Heart right ventricle (tissue), 16 donors: ENCODE measurements at places on chromosomes 4 and X.
A peak's percentile ranks its signal among the peaks of the same experiment; 100 is the strongest.

GRCh38 chr4:177671845-177672244 lies 229.6 kb upstream of the AGA start:
- no peak for DNase-seq

GRCh38 chr4:138202686-138203085 lies 39.5 kb downstream of the SLC7A11 start:
- no peak for DNase-seq

DNA sequence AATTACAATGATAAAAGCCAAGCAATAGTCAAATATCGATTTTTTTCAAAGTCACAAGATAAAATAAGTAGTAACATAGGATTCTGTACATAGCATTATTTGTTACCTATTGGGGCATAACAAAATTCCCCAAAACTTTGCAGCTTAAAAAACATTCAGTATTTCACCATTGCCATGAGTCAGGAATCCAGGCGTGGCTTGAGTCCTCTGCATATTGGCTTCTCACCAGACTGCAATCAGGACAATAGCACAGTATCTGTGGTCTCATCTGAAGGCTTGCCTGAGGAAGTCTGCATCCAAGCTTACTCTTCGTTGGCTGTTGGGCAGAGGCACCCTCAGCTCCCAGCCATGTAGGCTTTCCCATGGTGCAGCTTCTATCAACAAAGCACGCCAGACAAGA lies 6.2 kb upstream of the CTBP1 start:
- no peak for DNase-seq

DNA sequence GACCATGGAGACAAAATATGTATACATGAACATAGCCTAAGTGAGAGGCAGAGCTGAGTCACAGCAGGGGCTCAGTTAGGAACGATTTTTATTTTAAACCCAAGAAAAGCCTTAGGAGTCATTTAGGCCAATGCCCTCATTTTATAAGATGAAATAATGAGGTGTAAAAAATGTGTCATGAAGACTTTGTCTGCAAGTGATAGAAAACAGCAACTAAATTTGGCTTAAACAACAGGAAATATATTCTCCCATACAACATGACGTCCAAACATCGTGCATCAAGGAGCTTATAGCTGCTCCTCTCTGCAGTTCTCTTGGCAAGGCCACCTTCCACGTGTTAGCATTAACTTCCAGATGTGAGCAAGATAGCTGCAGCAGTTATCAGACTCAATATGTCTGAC lies 16.8 kb downstream of the SCFD2 start:
- DNase-seq, result no peak

GRCh38 chr4:26238426-26238777 lies 82.4 kb upstream of the RBPJ start:
- DNase-seq, result no peak

GRCh38 chr4:4759883-4760282 lies 99.6 kb upstream of the MSX1 start:
- no peak for DNase-seq

- no peak for DNase-seq
These were observed 189.8 kb upstream of the GALNT7 start for GRCh38 chr4:172978848-172979247.

DNA sequence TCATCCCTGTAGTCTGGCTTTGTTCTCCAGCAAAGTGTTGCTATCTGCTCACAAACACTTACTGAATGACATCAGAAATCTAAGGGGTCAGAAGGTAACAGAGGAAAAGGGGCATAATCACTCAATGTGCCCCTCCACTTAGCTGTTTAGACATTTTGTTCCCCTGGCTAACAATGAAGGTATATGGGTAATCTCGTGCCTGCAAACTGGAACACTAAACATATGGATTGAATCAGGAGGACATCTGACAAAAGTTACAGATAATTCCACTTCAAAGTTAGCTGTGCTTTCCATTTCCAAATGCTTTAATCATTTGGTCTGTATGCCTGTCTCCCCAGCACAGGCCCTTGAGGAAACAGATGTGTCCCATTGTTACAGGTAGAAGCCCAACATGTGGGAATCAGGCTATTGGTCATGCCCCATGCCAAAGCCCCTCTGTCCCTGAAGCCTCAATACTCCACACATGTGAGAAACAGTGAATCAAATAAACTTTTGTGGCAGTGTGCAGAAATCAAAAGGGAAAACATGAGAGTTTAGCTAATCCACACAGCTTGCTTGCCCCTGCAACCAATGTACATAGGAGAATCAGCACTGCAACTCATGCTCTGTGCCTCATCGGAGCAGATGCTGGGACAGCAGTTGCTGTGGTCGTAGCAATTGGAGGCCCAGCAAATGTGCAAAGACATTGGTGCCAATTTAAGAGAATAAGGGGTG lies 111.7 kb downstream of the RNF150 start:
- no peak for DNase-seq

- DNase-seq, result no peak
These were observed 154.2 kb downstream of the NHS start for GRCh38 chrX:17529151-17529745.

GRCh38 chr4:36269101-36269500 lies 12.3 kb upstream of the DTHD1 start:
- no peak for DNase-seq

DNA sequence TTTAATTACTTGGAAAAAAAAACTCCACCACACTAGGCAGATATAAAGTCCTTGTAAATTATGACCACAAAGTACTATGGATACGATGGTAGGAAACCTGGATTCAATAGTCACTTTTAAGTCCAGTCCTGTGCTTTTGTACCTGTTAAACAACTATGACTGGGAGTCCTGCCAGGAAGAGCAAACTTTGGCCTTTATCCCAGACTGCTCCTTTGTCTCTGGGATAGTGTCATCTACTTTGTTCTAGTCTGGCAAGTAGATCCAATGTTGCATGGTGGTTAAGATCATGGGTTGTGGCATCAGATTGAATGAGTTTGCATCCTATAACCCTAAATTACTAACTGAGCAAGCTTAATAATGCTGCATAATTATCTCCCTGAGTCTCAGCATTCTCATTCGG lies 175.3 kb upstream of the FGF13 start:
- DNase-seq, result no peak

DNA sequence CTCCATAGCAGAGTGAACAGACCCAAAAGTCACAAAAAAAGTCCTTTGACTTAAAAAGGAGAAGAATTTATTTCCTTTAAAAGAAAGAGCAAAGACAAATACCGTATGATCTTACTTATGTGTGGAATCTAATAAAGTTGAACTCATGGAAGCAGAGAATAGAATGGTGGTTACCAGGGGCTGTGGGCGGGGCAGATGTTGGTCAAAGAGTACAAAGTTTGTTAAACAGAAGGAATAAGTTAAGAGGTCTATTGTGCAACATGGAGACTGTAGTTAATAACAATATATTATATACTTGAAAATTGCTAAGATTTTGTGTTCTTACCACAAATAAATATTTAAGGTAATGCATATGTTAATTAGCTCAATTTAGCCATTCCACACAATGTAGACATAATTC lies 173.3 kb upstream of the S100G start:
- DNase-seq, result no peak

DNA sequence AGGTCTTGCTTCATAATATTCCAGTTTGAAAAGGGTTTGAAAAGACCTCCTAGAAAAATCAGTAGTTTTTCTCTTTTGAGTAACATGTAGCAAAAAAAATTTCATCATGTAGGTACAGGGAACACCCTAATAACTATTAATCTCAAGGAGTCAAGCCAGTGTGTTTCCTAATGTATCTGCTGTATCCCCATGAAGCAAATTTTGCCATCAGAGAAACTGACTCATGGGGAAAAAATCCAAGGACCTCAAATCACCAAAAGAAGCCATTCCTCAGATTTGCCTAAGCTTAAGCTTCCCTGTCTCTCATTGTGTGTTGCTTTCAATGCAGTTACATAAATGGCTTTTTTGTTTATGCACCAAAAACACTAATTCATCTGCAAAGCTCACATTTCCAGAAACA lies 29.7 kb downstream of the F9 start:
- DNase-seq, result no peak

DNA sequence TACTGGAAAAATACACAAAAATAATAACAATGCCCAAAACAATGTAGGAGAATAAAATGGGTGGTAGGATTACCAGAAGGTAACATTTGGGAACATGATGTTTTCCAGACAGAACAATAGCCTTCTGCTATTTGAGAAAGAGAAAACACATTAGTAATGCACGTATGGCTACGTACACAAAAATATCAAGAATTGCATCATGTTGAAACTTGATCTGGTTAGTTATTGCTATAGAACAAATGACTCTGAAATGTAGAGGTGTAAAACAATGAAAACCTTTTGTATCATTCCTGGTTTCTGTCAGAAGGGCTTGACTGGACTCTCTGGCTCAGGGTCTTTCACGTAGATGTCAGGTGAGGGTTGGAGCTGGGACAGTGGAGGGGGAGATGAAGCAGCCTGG lies 1040.0 kb downstream of the FAT4 start:
- DNase-seq, result no peak

- no peak for DNase-seq
These were observed 203.3 kb downstream of the NR3C2 start for GRCh38 chr4:148238811-148239493.

DNA sequence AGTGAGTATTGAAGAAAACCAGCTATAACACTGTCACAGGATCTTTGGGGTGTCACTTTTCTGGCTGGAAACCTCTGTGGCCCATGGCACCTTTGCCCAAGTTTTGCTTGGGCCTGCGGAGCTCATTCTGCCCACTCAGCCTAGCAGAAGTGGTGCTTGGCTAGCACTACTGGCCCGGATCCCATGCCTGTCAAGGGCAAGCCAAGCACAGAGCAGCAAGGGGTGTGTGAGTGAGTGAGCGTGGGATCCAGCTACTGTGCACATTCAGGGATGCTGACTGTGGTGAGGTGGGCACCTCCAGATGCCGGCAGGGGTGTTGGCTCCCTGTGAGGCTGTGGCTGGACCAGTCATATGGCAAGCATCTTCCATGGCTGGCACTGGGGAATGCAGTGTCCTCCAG lies 55.4 kb upstream of the RASGEF1B start:
- DNase-seq, result peak; percentile 61
